ENCODE measurements at places on chromosomes 4 and X.
A peak's percentile ranks its signal among the peaks of the same experiment; 100 is the strongest.

DNA sequence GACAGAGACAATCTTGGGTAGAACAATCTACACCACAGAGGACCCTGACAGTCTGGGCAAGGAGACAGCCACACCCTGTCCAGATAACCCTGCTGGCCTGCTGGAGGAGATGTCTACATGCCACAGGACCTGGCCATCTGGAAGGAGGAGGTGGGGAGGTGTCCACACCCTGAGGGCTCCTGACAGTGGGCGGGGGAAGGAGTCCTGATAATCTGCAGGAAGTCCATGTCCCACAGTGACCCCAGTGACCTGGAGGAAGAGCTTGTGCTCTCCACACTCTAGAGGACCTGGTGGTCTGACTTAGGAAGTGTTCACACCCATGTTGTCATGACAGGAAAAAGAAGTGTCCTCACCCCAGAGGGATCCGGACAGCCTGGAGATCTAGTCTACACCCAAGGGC is 5.5 kb downstream of the SUV39H1 start:
- no peak overlapping the region for H3K4me3 ChIP-seq
- no peaks in the 10 kb centered on the region for H3K36me3 ChIP-seq
- no peak overlapping the region for H3K27ac ChIP-seq
- H3K27me3 ChIP-seq: no peaks in the 10 kb centered on the region
- no peak for DNase-seq

DNA sequence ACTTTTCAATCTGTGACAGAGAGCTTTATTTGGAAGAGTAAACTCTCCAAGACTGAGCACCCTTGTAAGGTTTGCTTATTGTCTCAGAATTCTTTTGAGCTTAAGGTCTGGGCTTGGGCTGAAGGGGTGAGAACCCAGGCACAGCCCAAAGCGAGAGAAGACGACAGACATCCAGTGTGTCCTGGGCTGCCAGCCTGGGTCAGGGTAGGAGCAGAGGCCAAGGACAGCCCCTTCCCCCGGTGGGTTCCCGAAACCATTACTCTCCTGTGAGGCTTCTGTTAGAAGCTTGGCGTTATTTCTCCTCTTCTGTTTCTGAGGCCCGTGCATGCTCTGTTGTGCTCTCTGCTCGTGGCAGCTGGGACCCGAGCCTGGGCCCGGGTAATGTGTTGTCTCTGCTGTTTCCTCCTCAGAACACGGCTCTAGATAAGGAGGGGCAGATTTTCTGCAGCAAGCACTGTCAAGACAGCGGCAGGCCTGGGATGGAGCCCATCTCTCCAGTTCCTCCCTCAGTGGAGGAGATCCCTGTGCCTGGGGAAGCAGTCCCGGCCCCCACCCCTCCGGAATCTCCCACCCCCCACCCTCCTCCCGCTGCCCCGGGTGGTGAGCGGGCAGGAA is 177.5 kb downstream of the DCLK2 start:
- no peak for DNase-seq
- H3K4me1 ChIP-seq: no peaks in the 10 kb centered on the region
- H3K27ac ChIP-seq: no peak overlapping the region
- H3K4me3 ChIP-seq: no peak overlapping the region

- no peaks in the 10 kb centered on the region for H3K36me3 ChIP-seq
- H3K4me1 ChIP-seq: no peaks in the 10 kb centered on the region
- H3K27me3 ChIP-seq: no peaks in the 10 kb centered on the region
- no peak for DNase-seq
Measured at GRCh38 chrX:109797311-109797975, 64.4 kb upstream of the ACSL4 start.

DNA sequence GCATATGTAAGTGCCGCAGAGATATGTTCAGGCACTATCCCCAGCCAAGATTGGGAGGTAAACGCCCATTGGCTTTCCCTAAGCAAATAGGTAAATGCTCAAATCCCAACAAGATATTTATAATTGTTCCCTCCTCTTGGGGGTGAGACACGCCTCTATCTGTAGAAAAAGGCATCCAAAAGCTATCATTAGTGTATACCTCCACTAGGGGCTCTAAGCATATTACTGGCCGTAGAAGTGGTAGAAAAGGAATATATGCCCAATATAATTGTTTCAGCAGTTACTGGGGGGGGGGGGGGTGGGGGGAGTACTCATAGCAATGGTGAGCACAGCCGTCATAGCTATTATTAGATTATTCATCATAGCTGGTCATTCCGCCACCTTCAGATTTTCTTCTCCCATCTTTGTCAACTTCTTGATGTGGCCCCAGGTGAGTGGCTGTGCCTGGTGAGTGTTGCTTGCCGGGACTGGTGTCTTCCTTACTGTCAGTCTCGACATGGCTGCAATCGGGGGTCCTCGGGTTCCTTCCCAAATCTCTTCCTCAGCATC is 53.3 kb upstream of the WDR1 start:
- DNase-seq: no peak
- H3K4me1 ChIP-seq: no peaks in the 10 kb centered on the region
- H3K36me3 ChIP-seq: no peaks in the 10 kb centered on the region
- no peaks in the 10 kb centered on the region for H3K27me3 ChIP-seq
- no peak overlapping the region for H3K27ac ChIP-seq

GRCh38 chr4:69843932-69844331 is 16.0 kb downstream of the SULT1E1 start:
- no peak overlapping the region for H3K27ac ChIP-seq
- no peaks in the 10 kb centered on the region for H3K36me3 ChIP-seq
- H3K4me1 ChIP-seq: no peaks in the 10 kb centered on the region
- H3K27me3 ChIP-seq: no peaks in the 10 kb centered on the region

DNA sequence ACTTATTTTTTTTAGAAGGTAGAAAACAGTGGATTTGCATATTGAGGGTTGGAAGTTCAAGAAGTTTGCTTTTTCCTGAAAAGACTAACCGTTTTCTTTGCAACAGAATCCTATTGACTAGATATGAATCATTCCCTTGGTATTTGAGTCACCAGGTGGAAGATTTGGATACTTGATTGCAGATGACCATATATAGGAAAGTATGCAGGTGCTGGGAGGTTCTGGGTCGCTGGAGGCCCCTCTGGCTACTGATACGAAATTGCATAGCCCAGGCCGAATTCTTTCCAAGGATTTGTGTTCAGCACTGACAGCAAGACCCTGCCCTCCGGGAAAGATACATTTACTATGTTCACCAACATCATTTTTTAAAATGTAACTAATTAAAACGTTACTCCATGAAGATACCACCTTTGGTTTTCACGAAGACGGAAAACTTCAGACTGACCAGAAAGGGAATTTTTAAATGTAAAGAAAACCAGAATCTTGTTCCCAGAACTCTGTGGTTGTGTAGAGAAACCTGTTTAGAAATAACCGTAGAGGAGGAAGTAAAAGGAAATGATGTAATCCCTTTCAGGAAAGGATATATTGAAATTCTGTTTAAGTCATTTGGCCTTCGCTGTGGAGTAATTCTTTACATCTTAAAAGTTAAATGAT is 946 bp downstream of the ANXA3 start:
- DNase-seq: no peak
- no peaks in the 10 kb centered on the region for H3K27me3 ChIP-seq
- H3K4me1 ChIP-seq: peaks cover 11% of the 10 kb centered on the region
- H3K27ac ChIP-seq: no peak overlapping the region
- H3K4me3 ChIP-seq: peak overlapping the region; percentile 69
- no peaks in the 10 kb centered on the region for H3K36me3 ChIP-seq

DNA sequence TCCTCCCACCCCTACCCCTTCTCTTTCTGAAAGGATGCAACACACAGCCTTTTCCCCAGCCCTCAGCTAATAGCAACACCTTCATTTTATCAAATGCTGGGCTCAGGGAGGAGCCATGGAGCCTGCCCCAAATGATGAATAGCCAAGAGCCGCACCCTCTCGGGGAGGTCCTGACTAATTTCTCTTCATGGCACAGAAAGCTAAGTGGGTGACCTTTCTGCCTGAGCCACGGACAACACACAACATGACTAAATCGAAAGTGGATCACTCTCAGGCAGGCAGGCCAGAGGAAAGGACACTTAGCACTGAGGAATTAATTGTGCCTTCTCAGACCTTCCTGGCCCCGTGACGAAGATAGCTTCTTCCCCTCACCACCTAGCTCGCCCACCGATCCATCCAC is 165.1 kb upstream of the RAI2 start:
- H3K27ac ChIP-seq: no peak overlapping the region
- H3K27me3 ChIP-seq: no peaks in the 10 kb centered on the region
- no peaks in the 10 kb centered on the region for H3K36me3 ChIP-seq

GRCh38 chr4:101328063-101328602 is 19.2 kb downstream of the PPP3CA start:
- peaks cover 14% of the 10 kb centered on the region for H3K4me1 ChIP-seq
- no peak for DNase-seq
- H3K27me3 ChIP-seq: no peaks in the 10 kb centered on the region
- H3K4me3 ChIP-seq: no peak overlapping the region

- H3K4me1 ChIP-seq: peaks cover 6% of the 10 kb centered on the region
- H3K36me3 ChIP-seq: no peaks in the 10 kb centered on the region
- H3K4me3 ChIP-seq: no peak overlapping the region
- H3K27ac ChIP-seq: no peak overlapping the region
- H3K27me3 ChIP-seq: no peaks in the 10 kb centered on the region
Measured at GRCh38 chr4:16271411-16271810, 45.1 kb upstream of the TAPT1 start.
